ENCODE measurements at places on chromosomes 1 and 21.

DNA sequence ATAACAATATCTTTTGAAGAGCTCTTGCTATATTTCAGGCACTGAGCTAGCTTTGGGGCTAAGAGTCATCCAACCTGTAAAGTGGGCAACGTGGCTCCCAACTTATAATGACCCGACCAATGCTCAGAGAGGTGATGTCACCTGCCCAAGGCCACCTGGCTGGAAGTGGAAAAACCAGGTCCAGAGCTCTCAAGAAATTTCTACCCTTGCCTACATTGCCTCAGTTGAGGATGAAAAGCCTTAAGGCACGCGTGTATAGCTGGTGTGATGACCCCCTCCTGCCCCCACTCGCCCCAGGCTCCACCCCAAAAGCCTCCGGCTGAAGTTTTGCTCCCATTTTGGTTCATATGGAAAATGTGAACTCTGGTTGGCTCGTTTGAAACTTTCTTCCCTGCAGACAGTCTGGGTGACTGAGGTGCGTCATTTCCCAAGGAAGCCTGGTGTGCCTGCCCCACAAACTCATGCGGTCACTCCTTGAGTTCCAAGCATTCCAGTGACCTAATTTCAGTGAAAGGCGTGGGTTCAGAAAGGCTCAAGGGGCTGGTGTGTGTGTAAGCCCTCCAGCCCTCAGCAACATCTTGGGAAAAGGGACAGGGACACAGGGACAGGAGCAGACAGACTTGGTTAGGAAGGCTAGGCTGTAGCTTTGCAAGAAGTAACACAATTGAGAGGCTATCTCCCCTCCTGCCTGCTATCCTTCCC lies 20.5 kb downstream of the HTR1D start:
- no peak for DNase-seq

DNA sequence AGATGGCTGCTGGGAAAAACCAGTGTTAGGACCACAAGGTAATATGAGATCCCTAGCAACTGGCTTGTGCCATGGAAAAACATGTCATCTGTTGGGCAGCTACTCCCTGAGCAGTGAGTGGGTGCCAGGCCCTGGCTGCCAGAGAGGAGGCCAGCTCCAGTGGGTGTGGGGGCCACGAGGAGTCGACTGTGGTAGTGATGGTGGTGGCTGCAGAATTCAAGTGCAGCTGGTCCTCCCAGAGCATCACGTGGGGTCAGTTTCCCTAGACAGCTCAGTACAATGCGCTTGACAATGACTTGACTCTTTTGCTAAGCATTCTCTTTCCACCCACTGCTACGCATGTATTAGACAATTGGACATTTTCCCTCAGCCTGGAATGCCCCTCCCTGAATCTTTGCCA lies 14.5 kb upstream of the CDC42 start:
- no peak for DNase-seq

DNA sequence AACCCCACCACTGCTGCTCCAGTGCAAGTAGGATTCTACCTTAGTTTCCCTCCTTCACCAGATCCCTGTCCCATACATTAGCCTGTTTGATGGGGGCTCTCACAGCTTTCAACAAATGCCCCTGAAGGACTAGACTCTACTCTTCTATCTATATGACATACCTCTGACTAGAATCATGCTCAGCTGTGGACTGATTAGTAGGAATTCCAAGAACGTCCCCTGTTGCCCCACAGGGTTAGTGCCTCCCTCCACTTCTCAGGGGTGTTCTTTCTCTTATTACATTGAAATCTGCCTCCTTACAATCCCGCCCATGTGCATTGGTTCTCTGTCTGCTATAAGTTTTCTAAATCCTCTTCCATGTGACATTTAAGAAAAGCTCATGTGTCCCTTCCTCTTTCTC lies 375.9 kb upstream of the DUSP10 start:
- DNase-seq = no peak

DNA sequence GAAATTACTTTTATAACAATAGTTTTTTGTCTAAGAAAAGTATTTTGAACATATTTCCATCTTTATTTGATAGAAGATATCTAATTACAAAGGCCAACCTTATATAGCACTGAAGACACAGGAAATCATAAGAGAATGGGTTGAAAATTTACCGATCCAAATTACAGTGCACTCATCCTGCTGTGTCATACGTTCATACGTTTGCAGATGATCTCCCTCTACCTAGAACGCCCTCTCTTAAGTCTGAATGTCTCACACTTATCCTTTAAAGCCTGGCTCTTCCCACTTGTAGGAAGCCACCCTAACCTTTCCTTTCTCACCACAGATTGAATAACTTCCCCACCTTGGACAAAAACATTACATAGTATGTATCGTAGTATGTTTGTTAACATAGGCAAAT lies 9.3 kb downstream of the ASH1L start:
- DNase-seq = no peak

GRCh38 chr1:180507795-180508724 lies 5.7 kb upstream of the ACBD6 start:
- DNase-seq = no peak

DNA sequence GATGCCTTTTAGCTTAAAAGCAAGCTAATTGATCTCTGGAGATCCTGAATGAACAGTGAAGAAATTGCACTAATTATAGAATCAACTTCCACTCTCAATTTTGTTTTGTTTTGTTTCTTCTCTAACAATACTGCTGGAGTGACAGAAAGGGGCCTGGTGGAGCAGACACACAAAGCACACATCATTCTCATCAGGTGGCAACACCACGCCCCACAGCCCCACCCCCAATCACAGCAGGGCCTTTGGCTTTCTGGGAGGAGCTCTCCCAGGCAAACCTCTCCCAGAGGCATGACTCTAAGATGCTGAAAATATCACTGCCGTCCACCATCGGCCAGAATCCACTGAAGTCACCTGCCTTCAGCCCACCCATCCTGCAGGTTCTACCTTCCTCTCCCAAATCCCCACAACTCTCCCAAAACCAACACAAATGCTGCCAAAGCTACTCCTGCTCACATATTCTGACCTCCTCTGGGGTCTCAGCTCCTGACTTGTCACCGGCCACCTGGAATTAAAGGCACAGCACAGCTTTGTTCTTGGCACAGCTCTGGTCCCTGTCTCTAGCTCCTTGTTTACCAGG lies 120.7 kb downstream of the GRIK3 start:
- no peak for DNase-seq

DNA sequence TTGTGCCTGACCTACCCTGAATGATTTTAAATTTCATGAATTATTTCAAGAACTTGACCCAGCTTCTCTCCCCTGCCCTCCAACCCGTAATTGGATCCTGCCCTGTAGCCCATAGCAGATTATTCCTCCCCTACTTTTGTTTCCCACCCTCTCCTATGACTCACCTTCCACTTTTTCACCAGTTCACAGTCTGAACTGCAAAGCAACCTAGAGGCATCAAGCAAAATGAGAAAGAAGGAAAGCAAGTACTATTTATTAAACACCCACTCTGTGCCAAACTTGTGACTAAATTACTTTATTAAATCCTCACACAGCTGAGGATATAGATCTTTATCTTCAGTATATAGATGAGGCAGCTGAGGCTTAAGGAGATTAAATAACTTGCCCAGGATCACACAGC lies 20.7 kb upstream of the IKBKE start:
- DNase-seq = no peak

GRCh38 chr1:35873243-35873750 lies 9.7 kb upstream of the AGO1 start:
- DNase-seq = no peak

DNA sequence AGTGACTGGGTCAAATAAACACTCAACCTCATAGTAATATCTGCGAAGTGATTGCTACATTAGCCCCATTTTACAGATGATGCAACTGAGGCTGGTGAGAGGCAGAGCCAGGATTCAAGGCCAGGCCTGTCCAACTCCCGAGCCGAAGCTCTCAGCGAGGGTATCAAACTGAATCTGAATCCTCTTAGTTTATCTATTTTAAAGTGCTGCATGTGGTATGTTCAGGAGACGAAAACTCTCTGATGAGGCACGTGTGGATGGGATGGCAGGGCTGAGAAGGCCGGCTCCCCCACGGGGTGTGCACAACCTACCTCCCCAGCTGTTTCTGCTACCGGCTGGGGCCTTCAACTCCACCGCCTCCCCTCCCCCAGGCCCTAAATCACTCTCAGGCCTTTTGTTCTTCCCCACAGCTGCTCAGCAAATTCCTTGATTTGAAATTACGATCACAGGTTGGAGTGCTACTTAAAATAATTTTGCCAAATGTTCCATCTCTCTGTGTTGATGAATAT lies 171.8 kb downstream of the TOMM20 start:
- DNase-seq = no peak

- no peak for DNase-seq
These were observed 177.6 kb downstream of the HHIPL2 start for GRCh38 chr1:222370081-222370912.

GRCh38 chr1:40786171-40786994 lies 2.8 kb downstream of the KCNQ4 start:
- no peak for DNase-seq

DNA sequence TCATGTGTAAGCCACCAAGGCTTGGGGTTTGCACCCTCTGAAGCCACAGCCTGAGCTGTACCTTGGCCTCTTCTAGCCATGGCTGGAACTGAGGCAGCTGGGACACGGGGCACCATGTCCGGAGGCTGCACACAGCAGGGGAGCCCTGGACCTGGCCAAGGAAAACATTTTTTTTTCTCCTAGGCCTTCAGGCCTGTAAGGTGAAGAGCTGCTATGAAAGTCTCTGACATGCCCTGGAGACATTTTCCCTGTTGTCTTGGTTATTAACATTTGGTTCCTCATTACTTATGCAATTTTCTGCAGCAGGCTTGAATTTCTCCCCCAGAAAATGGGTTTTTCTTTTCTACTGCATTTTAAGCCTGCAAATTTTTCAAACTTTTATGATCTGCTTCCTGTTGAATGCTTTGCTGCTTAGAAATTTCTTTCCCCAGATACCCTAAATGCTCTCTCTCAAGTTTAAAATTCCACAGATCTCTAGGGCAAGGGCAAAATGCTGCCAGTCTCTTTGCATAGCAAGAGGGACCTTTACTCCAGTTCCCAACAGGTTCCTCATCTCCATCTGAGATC lies 295.8 kb downstream of the LTN1 start:
- no peak for DNase-seq

- no peak for DNase-seq
These were observed 176.2 kb upstream of the PRMT6 start for GRCh38 chr1:106880226-106880625.

DNA sequence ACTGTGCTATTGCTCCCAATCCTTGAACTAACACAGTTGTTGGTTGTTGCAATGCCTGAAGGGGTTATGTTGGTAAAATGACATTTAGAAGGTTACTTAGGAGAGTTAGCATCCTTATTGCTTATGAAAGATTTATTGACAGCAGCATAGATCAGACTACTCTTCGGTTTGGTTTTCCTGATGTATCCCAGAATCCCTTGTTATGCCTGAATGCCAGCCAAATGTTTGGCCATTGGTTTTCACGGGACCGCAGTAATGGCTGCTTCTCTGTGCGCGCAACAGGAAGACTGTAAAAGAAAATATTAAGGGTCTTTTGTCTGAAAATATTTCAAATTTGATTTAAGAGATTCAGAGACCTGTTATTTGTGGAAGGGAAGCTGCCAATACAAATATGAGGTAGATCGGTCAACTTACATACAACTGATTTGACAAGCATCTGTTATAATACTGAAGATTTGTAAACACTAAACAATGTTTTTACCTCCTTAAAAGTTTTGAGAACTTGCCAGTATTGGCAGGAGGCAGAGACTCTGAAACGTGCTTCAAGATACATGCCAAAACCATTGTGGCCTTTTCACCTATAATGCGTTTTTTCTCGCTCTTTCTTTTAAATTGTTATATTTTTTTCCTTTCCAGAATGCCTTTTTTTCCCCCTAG lies 8.3 kb downstream of the NFIA start:
- no peak for DNase-seq

DNA sequence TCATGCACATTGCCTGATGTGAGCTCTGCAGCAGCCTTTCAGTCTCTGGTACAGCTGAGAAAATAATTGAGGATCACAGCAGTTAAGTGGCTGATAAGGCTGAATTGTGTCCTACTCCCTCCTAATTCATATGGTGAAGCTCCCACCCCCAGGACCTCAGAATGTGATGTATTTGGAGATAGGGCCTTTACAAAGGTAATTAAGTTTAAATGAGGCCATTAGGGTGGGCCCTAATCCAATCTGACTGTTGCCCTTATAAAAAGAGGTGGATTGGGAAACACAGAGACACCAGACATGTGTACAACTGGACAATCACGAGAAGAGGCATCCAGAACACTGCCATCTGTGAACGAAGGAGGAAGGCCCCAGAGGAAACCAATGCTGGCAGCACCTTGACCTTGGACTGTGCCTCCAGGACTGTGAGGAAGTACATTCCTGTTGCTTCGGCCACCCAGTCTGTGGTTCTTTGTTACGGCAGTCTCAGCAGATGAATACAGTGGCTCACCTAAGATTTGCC lies 148.1 kb downstream of the TRABD2B start:
- DNase-seq = no peak

GRCh38 chr21:33902349-33902748 lies 13.3 kb downstream of the ATP5PO start:
- DNase-seq = no peak

DNA sequence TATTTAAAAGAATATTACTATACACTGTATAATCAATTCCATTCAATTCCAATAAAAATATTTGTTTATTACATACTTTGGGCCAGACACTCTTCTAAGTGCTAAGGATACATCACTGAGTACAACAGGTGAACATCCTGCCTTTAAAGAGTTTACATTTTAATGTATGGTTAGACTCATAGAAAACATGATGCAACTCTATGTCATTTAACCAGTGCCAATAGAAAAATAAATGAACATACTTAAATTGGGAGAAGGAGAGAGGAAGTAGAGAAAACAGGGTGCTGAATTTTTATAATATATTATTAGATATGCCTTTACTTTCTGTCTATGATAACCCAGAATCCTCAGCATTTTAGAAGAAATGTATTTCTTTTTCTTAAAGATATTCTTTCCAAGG lies 119.2 kb downstream of the TSEN15 start:
- no peak for DNase-seq

DNA sequence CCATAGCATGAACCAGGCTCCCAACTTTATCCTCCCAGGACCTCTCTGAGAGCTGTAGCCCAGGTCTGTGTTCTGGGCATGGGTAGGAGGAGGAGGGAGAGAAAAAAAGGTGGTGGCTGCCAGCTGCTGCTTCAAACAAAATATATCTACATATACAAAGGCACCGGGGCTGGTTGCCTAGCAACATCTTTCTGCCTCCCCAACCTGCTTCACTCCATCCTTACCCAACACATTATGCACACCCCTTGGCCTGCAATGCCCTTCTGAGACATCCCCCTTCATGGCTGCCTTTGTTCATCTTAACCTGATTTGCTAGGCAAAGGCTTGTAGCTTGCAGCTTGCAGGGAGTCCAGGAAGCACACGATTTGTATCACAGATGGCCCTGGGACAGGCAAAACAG lies 27.2 kb upstream of the ATP1A1 start:
- no peak for DNase-seq

GRCh38 chr1:32742956-32743355 lies 40.4 kb upstream of the SYNC start:
- no peak for DNase-seq

DNA sequence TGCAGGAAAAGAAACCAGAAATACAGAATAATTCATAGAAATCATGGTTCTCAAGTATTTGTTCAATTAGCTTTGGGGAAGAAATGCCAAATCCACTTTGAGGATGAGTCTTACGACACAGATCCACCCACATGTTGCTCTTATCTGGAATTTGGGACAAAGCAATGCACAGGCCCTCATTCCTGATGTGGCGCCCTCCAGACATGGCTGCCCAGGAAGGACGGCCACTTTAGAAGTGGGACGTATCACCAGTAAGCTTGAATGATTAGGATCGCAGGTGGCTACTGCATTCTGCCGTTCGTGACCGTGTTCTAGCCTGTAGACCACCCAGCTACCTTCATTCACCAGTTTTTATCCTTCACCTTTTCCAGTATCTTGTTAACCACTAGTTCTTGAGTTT lies 20.1 kb upstream of the NCMAP start:
- no peak for DNase-seq

All from activated T-cell treated with anti-CD3 and anti-CD28 coated beads for 24 hours (primary cell).